ENCODE measurements at places on chromosomes 4 and X.

DNA sequence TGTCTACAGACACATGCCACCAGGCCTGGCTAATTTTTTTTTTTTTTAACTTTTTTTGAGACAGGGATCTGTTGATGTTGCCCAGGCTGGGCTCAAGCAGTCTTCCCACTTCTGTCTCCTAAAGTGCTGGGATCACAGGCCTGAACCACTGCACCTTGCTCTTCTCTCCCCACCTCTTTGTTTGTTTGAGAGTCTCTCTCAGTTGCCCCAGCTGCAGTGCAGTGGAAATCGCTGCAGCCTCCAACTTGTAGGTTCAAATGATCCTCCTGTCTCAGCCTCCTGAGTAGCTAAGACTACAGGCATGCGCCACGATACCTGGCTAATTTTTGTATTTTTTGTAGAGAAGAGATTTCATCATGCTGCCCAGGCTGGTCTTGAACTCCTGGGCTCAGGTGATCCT lies 115.6 kb downstream of the LARP7 start:
- DNase-seq = no peak

GRCh38 chrX:50606300-50606950 lies 135.8 kb upstream of the DGKK start:
- no peak for DNase-seq

DNA sequence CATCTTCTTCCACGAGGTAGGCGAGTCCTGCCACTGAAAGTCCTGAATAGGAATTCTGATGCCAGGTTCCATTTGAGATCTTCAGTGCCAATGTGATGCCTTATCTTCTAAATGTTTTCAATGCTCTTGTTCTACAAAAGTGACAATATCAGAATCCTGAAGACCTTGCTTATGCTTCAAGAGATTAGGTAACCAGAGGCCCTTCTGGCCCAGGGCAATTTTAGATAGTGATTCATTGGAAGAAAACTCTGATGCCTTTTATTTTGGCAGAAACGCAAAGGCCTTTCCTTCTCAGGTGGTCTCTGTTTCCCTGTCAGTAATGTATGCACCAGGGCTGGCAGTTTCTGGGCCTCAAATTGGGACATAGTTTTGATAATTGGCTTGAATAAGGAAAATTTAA lies 144.8 kb downstream of the CEP135 start:
- DNase-seq = no peak

- DNase-seq = no peak
These were observed 19.2 kb downstream of the SH3RF1 start for GRCh38 chr4:169251291-169252235.

All from kidney epithelial cell (primary cell).